Activated CD4-positive, alpha-beta T cell treated with anti-CD3 and anti-CD28 coated beads for 48 hours (primary cell): ENCODE measurements at places on chromosomes 2 and 18.

DNA sequence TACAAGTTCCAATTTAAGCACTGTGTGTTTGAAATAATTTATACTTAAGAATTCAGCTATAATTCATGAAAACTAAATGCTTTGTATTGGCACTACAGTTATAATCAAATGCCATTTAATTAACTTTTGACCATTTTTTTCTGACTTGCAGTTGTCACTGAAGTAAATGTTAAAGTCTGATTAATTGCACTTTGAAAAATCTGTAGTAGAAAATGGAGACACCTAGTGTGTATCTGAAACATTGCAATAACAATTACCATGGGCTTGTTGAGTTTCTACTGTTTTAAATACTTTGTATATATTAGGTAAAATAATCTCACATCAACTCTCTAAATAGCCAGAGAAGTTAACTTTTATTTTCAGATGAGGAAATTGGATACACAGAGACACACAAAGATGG, 458.6 kb upstream of the FSIP2 start:
- DNase-seq, result no peak

DNA sequence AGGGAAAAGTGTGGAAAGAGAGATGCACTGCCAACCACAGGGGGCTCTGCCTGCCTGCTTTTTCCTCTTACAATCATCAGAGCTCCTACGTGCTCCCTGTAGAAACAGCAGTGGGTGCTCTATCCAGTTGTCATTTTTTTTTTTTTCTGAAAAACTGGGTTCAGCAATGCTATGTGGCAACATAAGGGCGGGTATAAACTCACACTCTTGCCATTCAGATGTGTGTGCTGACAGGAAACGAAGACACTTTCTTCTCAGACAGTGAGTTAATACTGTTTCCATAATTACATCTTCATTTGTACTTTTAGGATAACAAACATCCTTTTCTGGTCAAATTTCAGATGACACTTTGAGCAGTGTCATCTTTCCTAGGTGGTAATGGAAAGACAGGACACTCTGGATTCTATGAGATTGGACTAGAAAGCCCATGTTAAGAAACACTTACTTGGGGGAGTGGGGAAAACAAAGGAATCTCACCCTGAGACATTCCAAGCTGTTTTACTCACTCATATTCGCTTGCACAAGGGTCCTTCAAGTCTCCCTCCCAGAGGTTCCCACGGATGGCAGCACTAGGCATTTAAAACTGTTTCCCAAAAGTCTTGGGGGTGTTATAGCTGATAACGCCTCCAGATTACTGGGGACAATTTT, 41.3 kb downstream of the CCDC93 start:
- DNase-seq, result no peak

GRCh38 chr2:19078709-19079108, 279.7 kb downstream of the OSR1 start:
- DNase-seq, result no peak

- DNase-seq, result no peak
These were observed 109.8 kb upstream of the ZNF516 start for GRCh38 chr18:76604935-76605240.

- peak; percentile 50 for DNase-seq
These were observed 463 bp downstream of the SMC6 start for GRCh38 chr2:17752892-17753802.

GRCh38 chr2:122737429-122738077, 982.1 kb downstream of the TSN start:
- no peak for DNase-seq

GRCh38 chr2:204005940-204006721, 69.6 kb downstream of the ICOS start:
- no peak for DNase-seq

DNA sequence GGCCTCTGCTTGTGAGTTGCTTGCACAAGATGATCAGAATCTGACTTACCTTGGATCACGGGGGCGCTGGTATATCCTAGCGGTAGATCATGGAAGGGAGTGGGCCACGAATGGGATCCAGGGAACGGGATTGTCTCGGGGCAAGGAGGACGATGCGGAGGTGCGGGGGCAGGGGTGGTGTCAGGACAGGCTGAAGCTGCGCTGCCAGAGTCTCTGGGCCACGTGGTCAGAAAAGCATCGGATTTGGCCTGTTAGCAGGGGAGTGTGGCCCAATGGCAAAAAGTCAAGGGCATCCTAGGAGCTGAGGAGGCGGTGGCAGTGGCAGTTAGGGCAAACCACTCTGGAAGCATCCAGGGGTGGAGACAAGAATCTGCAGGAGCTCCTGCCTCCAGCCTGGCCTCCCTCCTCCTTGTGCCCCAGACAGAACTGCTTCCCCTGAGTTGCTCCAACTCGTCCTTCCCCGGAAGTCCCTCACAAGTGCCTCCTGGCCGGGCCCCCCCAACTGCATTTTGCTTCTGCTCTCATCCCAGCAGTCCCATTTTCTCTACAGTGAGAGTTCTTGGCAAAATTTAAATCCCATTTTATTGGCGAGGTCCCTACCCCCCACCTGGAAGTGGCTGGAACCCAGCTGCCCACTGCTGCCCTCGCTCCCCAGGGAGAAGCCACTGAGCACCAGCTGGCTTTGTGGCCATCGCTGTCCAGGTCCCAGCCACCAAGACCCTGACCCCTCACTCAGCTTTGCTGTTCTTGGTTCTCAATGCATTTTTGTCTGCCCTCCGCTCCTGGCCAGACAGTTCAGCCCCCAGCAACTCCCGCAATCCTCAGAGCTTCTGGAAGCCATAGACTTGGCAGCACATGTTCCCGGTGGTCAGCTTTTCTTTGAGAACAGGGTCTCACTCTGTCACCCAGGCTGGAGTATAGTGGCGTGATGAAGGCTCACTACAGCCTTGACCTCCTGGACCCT, 5.6 kb upstream of the CCDC74B start:
- DNase-seq, result no peak

DNA sequence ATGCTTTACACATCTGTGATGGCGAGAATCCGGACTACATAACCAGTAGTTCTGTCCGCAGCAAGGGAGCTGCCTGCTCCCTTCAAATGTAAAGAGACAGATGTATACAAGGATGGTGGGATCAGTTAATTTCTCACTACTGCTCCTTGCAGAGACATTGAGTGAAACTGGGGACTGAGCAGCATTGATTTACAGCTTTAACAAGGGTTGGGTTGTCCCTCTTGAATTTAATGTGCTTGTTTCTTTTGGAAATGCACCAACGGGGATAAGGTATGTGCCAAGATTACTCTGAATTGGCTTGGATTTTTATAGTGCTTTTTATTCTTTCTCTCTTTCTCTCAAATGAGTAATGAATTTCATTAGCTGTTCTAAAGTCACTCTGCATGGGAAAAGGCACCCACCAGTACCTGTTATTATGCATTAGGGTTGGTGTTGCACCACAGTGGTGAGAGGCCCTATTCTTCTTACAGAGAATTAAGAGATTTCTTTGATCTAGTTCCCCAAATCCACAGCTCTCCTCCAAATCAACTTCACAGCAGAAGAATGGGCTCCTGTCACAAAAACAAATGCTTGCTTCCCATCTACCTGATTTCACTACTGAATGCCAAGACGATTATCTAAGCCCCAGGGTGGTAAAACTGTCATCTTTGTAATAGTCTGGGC, 107.6 kb downstream of the DOCK10 start:
- DNase-seq, result no peak

GRCh38 chr2:11239666-11240462, 84.6 kb downstream of the SLC66A3 start:
- no peak for DNase-seq

- DNase-seq, result no peak
These were observed 2.2 kb downstream of the TPGS2 start for GRCh38 chr18:36826556-36826955.

DNA sequence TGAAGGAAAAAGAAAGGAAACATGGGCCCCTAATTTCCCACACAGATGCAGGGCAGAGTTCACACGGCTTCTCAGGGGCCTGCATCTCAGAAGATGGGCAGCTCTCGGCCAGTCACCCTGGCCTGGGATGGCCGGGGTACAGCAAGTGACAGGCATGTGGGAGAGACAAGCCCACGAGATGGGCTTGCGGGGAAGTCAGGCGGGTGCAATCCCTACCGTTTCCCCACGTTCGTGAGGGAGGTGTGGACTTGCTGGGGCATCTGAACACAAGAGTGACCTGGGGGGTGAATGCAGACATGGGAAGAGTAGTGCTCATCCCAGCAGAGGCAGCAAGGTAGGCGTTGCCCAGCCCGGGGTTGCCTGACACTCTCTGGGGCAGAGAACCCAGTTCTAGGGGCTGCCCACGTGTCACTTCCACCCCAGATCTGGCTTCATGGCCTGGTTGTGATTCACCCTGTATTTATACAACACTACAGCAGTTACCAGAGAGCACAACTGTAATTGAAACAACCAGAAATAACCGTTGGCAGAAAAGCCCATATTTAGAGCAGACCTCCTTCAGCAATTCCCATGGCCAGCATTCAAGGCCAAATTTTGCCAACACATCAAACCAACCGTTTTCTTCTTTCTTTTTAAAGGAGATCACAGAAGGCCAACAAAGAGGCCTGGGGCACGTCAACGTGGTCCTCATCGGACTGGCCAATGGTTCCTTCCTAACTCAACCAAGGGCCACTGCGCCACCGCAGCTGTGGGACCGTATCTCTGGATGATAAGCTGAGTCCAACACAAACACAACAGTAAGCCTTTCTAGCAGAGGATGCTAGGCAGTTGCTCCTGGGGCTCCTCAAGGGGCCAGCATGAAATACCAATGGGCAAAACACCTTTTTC, 58.4 kb downstream of the PARD6G start:
- no peak for DNase-seq

- DNase-seq, result no peak
These were observed 60.2 kb upstream of the MAP4K3 start for GRCh38 chr2:39497082-39497801.

DNA sequence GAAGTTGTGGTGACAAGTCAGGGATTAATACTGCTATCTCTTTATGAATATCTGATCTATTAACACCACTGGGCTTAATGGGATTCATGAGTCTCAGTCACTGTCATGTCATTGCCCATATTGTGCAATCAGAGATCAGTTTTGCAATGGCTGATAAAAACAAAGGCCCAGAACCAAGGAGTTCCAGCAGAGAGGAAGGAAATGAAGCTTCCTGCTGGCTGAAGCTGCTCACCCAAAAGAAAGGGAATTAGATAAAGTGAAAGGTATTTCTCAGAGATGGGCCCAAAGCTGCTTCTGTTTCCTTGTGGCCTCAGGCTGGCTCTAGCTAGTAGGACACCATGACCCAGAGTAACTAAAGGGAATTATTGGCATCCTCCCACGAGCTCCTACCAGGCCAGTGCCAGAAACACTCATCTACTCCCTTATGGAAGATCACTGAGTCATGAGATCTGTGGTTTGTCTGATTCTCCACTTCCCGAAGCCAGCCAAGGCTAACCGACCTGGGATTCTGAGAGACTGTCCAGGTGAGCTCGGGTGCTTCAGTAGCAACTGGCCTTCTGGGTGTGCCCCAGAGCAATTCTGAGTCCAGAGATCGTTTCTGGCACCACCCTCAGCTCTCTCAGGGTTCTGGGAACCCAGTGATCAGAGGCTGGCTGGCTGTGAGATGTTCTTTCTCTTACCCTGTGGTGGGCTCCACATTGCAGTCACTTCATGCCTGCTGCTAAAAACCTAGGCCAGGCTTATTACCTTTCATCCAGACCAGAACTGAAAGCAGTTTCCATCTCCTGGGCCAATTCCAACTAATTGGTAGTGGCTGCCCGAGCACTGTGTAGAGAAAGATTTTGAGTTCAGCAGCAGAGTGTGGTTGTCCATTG, 129.5 kb upstream of the PELI1 start:
- DNase-seq, result no peak

- no peak for DNase-seq
These were observed 292.1 kb upstream of the KLHL29 start for GRCh38 chr2:23092831-23093230.

- peak; percentile 28 for DNase-seq
These were observed 129.7 kb upstream of the OSR1 start for GRCh38 chr2:19488009-19488691.

- DNase-seq, result no peak
These were observed 376.2 kb downstream of the SOX11 start for GRCh38 chr2:6068429-6068828.

GRCh38 chr2:44291281-44292248, 16.3 kb downstream of the SLC3A1 start:
- DNase-seq, result no peak

- no peak for DNase-seq
These were observed 170.6 kb downstream of the DLGAP1 start for GRCh38 chr18:4284528-4284927.

DNA sequence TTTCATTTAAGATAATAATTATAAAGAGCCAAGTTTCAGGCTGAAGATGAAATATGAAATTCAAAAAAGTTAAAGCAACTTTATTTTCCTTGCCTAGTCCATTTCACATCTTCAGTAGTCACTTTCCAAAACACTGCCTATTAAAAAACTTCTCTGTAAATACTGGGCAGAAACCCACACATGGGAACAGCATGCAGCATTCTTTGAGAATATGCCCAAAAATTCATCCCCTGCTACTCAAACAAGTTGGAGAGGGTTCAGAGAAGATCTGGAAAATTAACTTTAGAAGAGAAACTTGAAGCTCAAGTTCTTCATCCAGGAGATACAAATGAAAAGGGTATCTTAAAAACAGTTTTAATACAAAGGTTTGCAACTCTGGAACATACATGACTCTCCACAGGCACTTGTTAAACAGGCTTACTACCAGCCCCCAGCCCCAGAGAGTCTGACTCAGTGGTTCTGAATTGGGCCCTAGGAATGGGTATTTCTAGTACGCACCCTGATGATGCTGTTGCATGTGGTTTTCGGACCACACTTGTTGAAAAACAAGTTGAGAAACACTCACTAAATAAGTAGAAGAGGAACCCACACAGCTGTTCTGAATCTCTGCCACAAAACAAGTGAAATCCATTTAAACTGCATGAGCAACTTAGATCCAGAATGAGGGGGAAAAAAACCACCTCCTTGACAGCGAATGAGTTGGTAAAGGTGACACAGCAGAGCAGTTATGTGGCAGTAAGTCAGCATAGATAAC, 329.1 kb downstream of the SATB2 start:
- DNase-seq, result no peak

DNA sequence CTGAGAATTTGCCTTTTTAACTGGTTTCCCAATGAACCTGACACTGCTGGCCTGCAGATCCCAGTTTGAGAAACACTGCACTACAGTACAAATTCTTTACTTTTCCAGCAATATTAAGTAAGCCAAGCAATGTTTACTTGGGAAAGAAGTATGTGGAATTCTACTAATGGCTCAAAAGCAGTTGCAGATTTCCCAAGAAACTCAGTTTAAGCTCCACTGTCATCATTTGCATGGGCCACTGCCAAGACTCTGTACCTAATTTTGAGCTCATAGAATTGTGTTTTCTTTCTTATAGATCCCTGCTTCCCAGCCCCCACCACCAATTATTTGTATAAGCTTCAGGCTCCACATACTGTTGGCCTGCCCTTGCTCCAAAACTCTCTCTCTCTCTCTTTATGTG, 676.1 kb downstream of the RNF144A start:
- DNase-seq, result no peak
